ENCODE measurements at places on chromosomes 12 and 14.
A peak's percentile ranks its signal among the peaks of the same experiment; 100 is the strongest.

DNA sequence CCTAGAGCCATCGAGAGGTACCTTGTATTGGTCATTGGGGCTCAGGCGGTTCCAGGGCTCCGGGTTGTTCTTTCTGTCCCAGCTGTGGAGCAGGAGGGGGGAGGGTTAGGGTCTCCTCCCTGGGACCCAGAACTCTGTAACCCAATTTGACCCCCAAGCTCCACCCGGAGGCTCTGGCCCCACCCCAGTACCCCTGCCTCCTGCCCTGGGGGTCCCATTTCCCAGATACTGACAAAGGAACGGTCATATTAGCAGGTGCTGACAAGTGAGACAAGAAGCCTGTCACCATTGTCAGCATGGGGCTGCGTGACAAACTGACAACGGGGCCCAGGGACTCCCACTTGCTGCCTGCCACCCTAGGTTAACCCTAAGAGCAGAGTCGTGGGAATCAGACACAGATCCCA is 6.2 kb downstream of the SHMT2 start:
- DNase-seq, result no peak

DNA sequence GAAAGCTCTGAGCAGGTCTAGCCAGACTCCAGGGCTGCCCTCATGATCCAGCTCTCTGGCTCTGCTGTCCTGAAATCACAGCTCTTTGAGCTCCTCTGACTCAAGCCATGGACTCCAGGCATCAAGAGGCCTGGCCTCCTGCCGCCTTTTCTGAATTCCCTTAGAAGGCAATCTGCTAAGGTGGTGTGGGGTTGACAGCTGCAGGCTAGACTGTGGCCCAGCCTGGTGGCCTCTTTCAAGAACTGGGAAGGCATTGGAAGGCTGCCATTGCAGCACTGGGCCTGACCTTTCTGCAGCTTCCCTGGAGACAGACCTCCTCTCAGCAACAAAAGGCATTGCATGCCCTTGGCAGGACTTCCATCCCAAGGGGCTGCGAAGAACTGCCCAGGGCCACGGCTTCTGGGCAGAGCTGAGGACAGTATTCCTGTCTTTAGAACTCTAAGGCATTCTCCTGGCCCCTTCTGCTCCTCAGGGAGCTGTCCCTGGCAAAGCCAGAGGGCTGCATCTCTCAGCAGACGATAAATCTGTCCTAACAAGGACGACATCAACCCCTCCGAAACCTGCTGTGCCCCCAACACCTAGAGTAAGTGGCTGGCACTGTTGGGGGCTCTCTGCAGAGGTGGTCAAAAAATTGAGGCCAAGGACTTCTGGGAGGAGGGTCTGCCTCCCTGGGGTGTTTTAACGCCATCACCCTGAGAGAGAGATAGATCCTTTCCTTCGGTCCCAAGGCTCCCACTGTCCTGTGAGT is 115.6 kb downstream of the RBM19 start:
- no peak for DNase-seq

GRCh38 chr12:18192119-18192518 is 69.2 kb upstream of the PIK3C2G start:
- DNase-seq, result no peak

- no peak for DNase-seq
Measured at GRCh38 chr12:124919521-124920352, 5.3 kb upstream of the UBC start.

DNA sequence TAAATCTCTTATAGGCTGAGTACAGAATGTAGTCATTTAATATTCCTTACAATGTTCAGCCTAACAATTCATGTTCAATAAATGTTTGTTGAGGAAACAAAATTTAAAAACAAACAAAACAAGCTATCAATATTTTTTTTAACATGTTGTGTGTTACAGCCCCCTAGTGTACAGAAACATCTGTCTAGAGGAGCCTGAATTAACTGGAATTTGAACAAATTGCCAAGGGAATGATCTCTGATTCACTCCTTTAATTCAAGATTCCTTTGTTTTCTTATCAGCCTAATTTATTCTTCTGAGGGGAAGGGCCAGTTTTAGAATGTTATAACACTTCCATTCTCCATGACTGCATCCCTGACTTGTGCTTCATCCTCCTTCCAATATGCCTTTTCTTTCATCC is 127.2 kb downstream of the CMAS start:
- DNase-seq, result no peak

DNA sequence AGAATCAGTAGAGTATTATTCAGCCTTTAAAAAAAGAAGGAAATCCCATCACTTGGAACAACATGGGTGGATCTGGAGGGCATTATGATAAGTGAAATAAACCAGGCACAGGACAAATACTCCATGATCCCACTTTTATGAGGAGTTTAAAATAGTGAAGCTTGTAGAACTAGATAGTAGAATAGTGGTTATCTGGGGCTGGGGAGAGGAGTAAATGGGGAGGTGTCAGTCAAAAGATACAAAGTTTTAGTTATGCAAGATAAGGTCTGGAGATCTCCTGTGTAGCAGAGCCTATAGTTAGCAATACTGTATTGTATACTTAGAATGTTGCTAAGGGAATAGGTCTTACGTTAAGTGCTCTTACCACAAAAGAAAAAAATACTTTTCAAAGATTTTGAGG is 64.9 kb downstream of the RIC8B start:
- no peak for DNase-seq

- DNase-seq, result no peak
Measured at GRCh38 chr12:5390174-5390799, 41.6 kb upstream of the NTF3 start.

DNA sequence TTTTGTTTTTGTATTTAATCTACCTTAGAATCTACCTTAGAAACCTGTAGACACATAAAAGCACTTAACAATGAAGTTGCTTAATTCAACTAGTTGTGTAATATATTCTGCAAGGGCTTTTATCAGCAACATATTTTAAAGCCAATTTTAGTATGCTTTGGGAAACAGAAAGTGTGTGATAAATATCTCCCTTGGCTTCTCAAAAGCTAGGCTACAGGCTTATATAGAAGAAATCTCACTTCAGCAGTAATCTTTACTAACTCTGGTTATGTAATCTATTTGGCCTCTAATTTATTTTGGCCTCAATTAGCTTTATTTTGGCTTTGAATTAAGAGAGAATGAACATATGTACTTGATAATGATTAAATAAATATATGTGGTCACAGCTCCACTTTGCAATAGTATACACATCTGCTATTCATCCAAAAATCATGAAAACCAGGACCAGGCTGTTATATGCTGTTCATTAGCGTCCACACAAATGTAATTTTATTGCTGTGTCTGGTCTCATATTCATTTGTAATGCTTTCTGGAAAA is 37.2 kb downstream of the LRP6 start:
- no peak for DNase-seq

- no peak for DNase-seq
Measured at GRCh38 chr14:101547107-101547738, 14.1 kb upstream of the DIO3 start.

- no peak for DNase-seq
Measured at GRCh38 chr14:90168425-90169105, 87.8 kb upstream of the PSMC1 start.

GRCh38 chr12:851343-851742 is 98.2 kb downstream of the RAD52 start:
- DNase-seq, result no peak

DNA sequence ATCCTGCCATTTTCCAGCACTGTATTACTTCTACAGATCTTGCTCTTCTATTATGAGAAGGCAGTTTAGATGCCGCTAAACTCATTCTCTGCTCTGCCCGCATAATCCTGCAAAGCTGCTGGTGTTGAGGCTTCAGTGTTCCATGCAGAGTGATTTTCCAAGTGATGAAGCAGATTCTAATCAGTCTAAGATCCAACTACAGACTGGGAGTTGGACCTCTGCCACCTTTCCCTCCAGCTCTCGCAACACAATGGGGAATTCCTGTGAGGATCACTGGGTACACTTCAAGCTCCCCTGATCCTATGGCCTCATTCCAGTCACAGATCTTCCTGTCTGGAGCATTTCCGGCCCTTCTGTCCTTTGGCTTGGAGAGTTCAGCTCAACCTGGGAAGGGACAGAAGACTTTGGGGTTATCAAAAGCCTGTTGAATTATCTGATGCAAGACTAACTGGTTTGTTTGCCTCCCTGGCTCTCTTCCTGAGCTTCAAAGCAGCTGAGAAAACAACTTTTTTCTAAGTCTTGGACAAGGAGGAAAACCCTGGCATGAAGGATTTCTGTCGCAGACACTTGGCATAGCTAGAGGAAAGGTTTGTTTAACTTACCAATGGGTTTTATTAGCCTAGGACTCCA is 333.9 kb downstream of the ZFP36L1 start:
- DNase-seq, result no peak

DNA sequence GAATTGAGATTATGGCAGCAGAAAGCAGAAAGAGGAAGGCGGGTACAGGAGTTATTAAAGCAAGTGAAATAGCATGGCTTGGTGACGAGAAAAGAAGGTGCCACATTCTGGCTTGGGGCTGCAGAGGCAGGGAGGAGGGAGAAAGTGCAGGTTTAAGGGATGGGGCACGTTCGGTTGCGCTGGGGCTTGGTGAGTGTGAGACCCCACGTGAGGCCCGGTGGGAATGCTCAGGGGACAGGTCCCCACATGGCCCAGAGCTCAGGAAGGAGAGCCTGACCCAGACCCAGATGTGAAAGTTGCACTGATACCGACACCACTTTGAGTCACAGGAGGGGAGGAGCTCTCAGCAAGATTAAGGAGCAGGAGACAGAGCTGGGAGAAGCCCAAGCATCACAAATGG is 187.1 kb downstream of the PIWIL1 start:
- no peak for DNase-seq

DNA sequence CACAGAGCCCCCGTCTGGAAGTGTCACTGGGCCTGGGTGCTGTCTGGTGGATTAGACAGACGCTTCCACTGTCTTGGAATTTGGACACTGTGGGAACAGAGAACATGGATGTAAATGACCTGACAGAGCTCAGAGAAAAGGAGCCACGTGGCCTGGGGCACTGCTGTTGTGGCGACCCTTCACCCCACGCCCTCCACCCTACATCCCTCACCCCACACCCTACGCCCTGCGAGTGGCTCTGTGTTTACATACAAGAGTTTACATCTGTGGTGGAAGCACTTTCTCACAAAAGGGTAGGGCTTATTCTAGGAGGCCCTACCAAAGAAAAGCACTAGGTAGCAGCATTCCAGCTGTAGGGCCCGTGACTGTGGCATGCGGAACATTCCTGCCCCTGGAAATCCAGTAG is 47.7 kb downstream of the B4GALNT3 start:
- DNase-seq, result no peak

GRCh38 chr14:72883961-72884360 is 9.9 kb downstream of the DPF3 start:
- peak; percentile 44 for DNase-seq

DNA sequence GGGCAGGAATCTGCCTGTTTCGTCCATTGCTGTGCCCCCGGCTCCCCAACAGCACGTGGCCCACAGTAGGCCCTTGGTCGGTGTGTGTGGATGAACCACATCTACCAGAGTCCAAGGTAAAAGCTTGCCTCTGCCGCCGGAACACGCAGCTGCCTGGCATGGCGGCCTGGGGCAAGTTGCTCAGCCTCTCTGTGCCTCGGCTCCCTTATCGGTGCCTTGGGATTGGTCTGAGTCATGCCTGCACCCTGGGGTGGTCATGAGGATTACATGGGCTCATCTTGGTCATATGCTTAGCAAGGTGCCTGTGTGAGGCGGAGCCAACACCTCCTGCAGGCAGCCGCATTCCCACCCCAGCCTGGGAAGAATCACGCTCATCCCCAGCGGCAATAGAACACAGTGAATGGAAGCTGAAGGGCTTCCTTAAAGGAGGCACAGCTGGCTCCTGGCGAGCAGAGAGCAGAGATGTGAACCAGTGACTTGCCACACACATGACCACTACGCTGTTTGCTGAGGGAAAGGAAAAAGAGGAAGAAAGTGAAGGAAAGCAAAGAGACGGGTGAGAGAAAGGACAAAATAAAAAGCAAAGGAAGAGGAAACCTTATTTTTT is 5.5 kb upstream of the SCARB1 start:
- no peak for DNase-seq

DNA sequence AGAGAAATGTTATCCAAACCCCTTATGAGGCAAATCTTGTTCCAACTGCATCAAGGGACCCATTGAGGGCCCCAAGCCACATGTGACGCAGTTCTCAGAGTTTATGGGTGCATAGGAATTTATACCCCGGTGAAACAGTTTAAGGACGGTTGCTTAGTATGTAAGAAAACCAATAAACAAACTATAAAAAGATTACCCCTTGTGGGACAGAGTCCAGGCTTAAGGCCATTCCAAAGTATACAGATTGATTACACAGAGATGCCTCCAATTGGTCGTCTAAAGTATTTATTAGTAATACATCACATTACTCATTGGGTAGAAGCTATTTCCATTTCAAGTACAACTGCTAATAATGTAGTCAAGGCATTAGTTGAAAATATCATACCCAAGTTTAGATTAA is 885.0 kb upstream of the MDGA2 start:
- no peak for DNase-seq

GRCh38 chr12:57837864-57838562 is 8.5 kb downstream of the CTDSP2 start:
- no peak for DNase-seq

Data from GM20000 (cell line).